ENCODE measurements at places on chromosomes 2 and 18.
A peak's percentile ranks its signal among the peaks of the same experiment; 100 is the strongest.

GRCh38 chr18:48785091-48785614 is 165.6 kb downstream of the SMAD7 start:
- DNase-seq: no peak

GRCh38 chr18:41391616-41392595 is 563.1 kb upstream of the PIK3C3 start:
- peak; percentile 75 for DNase-seq

GRCh38 chr2:222959358-222959757 is 92.6 kb upstream of the KCNE4 start:
- DNase-seq: no peak

GRCh38 chr2:239579081-239579480 is 178.3 kb upstream of the HDAC4 start:
- no peak for DNase-seq

- DNase-seq: peak; percentile 82
Observed at GRCh38 chr18:37270038-37270665, 295.4 kb downstream of the CELF4 start.

DNA sequence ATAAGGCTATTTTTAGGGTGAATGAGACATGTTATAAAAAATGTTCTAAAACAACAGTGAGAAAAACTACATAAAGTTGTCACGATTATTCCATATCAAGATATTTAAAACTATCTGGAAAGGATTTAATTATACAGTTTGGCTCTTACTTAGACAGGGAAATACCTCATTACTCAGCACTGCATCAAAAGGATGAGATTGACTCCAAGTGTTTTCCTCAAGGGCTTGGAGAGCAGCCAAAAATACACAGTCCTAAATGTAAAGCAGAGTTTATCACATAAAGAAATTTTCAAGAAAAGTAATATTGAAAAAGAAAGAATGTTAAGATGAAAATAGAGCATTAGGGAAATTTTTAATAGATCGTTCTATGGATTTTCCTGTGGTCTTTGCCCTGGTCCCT is 285.5 kb upstream of the NETO1 start:
- DNase-seq: no peak

GRCh38 chr2:43032213-43033015 is 194.0 kb downstream of the ZFP36L2 start:
- no peak for DNase-seq

DNA sequence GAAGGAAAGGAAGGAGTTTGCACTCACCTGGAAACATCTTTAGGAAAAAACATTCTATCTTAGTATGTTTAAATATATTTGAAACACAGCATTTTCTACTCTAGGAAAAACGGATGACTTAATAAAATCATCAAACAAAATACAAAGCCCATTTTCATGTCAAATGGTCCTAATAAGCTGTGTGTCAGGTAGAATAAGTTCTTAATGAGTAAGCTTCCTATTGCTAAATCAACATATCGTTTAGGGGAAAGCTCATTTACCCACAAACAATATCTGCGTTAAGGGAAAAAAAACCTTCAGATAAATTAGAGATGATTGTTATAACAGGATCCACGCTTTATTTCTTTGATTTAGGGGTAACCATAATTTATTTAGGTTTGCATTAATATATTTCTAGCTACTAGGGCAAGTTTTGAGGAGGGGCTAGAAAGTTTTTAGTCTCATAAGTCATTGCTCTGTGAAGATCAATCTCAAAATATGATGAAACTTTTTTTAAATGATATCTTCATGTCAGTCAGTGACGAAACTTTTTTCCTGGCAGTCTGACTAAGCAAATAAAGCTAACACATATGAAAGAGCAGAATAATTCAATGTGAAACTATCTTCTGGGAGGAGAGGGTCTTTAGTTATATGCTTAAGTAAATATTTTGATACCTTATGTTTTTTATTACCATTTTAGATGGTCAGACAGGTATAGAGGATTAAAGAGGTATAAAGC is 147.1 kb downstream of the WDSUB1 start:
- DNase-seq: no peak

DNA sequence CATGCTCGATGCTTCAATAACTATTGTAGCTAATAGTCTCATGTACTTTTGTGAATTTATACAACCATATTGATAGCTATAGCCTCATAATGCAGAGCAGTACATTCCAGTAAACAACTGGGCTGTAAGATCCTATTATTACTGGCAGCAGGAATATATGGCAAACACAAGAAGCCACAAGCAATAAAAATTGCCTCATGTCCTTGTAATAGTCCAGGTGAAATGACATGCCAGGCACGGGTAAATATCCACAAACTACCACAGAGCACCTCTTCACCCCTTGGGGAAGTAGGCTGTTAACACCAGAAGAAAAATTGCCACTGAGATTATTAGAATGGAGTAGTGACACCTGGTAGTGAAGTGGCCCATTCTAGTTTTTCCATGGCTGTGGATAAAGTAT is 158.3 kb downstream of the MTX2 start:
- no peak for DNase-seq

DNA sequence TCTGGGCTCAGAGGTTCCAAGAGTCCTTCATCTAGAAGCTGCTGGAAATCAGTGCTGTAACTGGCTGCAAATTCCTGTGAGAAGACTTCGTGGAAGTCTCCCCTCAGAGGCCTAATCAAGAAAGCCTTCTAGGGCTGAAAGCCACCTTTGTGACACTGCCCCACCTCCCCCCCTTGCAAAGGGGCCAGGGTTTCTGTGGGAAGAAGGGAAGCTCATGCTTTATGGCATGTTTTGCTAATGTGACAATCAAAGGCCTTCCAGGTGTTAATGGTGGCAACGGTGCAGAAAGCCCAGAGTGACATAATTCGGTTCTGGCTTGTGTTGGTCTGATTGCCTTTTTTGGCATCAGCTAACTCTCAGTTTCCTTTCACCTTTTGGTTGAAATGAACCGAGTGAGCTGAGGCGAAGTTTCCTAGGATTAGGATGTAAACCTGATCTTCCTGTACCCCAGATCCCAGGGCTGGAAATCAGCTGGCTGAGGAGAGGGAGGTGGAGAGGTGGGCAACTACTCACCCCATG is 126.9 kb upstream of the TRIB2 start:
- DNase-seq: no peak

GRCh38 chr2:12320991-12321641 is 395.6 kb upstream of the TRIB2 start:
- no peak for DNase-seq

DNA sequence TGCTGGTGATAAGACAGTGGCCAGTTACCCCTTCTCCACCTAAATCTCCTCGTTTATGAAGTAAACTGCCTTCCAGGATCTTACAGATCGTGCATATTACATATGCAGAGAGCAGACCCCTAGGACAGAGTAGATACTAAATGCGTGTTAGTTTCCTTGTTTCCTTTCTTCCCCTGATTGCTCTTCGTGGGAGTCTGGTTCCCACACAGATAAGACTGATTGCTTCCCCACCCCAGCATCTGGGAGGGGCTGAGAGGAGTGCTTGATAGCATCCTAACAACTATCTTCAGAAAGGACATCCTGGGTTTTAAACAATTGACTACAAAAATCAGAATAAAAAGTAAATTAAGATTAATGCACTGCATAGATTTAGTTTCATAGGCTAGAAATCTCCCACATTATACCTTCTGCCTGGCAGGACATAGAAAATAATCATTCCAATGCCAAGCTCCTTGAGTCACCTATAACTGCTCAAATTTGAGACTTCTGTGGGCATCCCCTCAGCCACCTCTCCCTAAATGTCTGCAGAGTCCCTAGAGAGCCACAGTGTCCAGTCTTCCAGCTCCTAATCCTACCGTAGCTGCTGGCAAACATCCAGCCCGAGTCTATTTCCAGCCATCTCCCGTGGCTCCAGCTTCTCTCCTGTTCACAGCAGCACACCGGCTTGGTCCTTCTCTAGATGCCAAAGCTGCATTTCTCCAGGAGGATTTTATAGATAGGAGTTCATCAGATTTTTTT is 128.3 kb downstream of the LRRC30 start:
- no peak for DNase-seq

DNA sequence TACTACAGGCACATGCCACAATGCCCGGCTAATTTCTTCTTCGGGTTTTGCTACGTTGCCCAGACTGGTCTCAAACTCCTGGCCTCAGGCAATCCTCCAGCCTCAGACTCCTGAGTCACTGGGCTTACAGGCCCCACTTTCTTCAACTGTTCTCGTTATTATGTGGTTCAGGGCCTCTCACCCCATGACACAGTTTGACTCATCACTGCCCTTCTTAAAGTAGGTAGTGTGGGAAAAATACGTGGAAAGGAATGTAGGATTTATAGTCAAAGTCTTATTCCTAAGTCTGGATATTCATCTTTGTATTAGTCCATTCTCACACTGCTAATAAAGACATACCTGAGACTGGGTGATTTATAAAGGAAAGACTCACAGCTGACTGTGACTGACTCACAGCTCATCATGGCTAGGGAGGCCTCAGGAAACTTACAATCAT is 19.4 kb downstream of the CENPA start:
- DNase-seq: no peak

DNA sequence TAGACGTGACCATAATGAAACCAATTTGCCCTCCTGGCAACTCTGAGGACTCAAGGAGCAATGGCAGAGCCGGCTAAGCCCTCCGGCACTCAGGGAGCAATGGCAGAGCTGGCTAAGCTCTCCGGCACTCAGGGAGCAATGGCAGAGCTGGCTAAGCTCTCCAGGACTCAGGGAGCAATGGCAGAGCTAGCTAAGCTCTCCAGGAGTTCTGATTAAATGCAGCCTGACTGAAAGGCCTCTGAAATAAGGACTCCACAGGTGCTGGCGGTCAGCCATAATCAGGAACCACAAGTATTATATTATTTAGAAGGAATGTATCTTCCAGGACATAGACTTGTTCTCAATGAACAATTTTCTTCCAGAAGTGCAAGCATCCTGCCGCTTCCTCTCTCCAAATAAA is 65.2 kb downstream of the C2orf76 start:
- no peak for DNase-seq

GRCh38 chr2:74930811-74931486 is 27.5 kb upstream of the POLE4 start:
- DNase-seq: no peak

GRCh38 chr2:165369898-165370296 is 99.6 kb upstream of the CSRNP3 start:
- no peak for DNase-seq

DNA sequence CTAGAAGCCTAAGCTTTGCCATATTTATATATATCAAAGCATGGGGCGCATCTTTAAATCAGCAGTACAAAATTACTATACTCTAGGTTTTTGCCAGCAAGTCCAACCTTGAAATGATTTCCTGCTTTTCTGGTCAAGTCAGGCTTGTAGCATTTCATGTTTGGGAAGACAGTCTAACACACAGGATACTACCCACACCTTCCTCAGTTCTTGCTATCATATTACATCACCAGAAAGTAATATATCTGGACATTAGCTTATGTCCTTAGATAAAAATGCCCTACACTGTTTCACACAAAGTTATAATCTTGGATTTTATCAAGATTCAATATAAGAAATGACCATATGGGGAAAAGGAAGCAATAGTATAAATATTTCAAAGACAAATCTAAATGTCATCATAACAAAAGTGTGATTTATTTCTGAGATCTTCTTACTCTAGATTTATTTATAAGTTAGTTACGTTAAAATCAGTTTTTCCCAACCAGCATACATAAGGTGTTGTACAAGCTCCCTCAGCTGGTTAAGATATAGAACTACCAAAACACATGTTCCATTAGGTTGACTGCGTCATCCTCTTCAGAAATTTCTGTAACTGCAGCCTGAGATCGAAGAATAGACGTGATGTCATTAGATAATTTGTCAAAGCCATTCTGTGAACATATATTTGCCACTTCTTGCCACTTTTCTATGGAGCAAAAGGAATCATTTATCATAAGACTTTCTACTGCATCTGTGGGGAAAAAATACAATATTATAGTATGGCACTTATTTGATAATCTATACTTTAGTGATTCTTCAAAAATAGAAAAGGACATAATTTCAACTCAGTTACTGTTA is 56.6 kb downstream of the CLHC1 start:
- DNase-seq: no peak

- DNase-seq: no peak
Observed at GRCh38 chr2:230714136-230714480, 1.5 kb downstream of the CAB39 start.

DNA sequence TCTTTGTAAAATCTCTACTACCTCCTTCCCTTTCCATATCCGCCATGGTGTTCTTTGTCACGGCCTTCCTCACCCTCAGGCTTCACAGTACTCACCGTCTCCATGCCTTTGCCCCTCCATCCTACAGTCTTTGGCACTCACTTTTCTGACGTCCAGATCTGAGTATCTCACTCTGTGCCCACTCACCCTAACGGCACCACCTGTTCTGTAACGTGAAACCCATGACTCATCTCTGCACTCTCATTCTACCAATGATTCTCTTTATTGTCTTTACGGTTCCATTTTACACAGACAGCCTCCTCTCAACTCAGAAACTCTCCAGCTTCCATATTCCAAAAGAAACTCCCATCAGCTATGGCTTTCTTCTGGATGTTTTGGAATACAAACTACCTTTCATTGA is 56.7 kb downstream of the NETO1 start:
- no peak for DNase-seq

GRCh38 chr18:27728659-27729058 is 448.3 kb downstream of the CDH2 start:
- DNase-seq: no peak

DNA sequence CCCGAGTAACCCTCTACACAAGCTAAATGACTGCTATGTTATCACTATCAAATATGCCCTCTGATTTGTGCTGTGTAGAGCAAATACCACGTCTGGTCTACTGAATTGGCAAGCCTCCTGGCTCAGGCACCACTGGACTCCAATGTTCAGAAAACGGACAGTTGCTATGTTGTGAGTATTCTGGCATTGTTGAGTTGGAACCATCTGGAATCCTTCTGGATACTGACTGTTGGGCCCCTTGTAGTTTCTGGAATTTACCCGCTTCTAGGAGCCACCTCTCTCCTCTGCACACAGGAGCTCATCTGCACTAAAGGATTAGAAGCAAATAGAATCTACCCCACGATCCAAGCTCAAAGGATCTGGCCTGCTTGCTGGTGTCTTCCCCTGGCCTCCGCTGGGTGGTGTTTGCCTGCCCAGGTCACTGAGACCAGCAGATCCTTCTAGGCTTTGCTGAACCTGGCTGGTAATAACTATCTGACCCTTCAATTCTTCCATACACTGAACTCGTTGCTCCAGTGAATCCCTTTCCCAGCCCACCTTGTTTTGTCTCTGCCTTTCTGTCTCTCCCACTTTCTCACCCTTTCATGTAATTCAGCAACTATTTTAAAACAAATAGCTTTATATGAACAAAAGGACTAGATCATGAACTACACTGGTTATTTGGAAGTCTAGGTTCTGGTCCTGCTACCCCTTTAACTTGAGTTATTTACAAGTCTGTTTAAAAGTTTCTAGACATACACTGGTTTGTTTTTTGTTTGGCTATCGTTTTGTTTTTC is 2.1 kb upstream of the HAAO start:
- DNase-seq: no peak

GRCh38 chr2:239150125-239151011 is 250.5 kb downstream of the HDAC4 start:
- no peak for DNase-seq

DNA sequence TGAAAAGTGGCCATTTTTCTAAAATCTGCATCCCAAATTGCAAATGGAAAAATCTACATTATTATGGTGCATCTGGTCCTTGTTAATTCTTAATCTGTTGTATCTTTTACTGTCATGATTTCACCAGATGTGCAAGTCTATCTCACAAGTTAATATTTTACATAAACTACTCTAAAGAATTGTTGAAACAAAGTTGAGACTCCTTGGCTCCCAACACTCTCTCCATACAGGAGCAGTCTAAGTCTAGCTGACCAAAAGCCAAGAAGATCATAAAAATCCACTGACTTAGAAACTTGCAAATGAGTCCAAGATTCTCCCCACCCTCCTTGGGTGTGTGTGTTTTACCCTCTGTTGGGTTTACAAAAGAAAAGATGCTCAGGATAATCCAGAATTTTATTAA is 85.1 kb downstream of the NCKAP5 start:
- no peak for DNase-seq

Measured in left kidney (tissue), 8 donors.